ENCODE measurements at places on chromosomes 11 and 22. TPM values are rescaled to one million over a fixed set of nuclear protein-coding genes. Genes with fewer than 3 reads are reported as not detected.

MUC2 gene
- not detected for total RNA-seq

UBQLN3 gene
- 0.37 TPM for total RNA-seq

MFRP gene
- not detected for total RNA-seq

BDNF gene
- total RNA-seq = not detected

APOA5 gene
- total RNA-seq = not detected

SYT12 gene
- not detected for total RNA-seq

Measured in Karpas-422 (cell line).